ENCODE measurements at places on chromosomes 12 and 14.

DNA sequence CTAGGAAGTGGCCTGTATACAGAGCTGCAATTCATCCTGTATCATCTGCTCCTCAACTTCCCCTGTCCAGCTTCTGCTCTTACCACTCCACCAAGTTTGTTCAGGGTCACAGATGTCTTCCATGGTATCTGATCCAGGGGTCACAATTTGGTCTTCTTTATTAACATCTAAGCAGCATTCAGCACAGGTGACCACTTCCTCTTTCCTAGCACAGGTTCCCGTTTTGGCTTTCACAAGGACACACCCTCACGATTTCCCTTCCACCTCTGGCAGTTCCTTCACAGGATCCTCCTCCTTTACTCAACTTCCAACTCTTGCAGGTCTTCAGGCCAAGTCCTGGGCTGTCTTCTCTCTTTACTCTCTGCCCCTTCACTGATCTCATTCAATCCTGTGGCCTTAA lies 93.6 kb downstream of the TTC7B start:
- no peak for DNase-seq

DNA sequence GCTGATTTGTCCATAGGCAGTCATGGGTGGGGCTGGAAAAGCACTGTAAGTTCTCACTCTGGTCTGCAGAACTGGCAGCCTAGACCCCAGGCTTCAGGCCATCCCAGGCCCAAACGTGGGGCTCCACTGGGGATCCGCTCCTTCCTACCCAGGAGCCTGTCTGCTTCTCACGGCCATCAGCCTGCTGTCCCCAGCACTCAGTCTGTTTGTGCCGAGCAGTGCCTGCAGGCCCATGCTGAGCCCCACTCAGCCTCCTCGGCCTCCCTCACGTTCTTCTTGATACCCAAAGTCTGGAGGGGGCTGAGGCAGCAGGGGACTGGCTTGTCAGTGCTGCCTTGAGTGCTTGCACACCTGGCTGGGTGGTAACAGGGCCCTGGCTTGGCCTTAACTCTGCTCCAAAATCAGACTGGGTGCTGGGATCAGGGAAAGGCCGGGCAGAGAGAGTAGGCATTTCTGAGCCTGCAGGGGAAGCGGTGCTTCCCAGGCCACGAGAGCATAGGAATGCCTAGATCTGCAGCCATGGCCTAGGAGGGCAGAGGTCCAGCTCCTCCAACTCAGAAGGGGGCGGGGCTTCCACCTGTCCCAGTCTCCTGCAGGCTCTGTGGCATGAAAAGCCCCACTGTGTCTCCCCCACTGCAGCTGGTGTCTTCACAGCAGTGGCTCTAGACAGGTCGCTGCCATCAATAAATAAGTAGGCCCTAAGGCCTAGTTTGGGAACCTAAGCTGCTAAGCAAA lies 772.4 kb upstream of the FBXO33 start:
- no peak for DNase-seq

- no peak for DNase-seq
Observed at GRCh38 chr12:6745741-6746525, 7.0 kb downstream of the MLF2 start.

DNA sequence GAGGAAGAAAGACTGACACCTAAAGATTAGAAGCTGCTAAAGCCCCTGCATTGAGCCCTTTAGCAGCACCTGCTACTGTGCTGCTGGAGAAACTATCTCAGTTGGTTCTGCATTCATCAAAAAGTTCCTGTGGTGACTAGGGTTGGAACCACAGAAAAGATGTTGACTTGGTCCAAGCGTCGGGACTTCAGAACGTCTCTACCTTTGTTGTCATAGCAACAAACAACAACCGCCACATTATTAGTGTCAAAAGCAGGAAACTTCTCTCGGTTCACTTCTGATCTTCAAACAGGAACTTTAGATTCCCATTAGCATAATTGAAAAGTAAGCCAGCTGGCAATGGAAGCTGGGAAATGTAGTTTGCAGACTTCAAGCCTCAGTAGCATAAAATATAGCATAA lies 368.0 kb downstream of the SEC23A start:
- no peak for DNase-seq

Data from stimulated activated CD4-positive, alpha-beta T cell treated with anti-CD3 and anti-CD28 coated beads, Interleukin-12 subunit alpha, Interleukin-12 subunit beta, amount 100 ng/mL, for 24 hours (primary cell).